ENCODE measurements at places on chromosomes 11 and 22. TPM values are rescaled to one million over a fixed set of nuclear protein-coding genes. Genes with fewer than 3 reads are reported as not detected.

DNA sequence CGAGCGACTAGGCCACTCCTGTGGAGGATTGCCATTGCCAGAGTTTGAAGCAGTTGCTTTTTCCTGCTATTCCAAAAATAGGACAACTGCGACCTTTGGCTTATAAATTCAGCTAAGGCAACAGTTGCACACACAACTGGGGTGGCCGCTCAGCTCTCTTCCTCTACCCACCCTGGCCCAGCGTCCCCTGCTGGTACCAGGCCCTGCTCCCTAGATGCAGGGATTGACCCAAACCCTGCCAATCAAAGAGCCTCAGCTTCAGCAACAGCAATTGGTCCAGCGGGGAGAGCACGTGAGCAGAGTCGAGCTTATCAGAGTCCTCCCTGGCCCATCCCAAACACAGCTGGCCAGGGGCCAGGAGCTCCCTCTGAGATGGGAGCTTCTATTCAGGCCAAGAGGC lies 22.0 kb upstream of the CABP2 start:
- DNase-seq, result peak; percentile 76

- DNase-seq, result peak; percentile 50
These were observed at the start of gene FAM180B for GRCh38 chr11:47586098-47586855. Gene FAM180B (plus strand): TSS chr11:47586678. CDS start chr11:47586769, 91 bp downstream.

The FAM181B gene
- 0.13 TPM for total RNA-seq

The TRIM51 gene
- not detected for total RNA-seq

GRCh38 chr11:46370253-46370652 lies 11.2 kb upstream of the MDK start:
- no peak for DNase-seq

DNA sequence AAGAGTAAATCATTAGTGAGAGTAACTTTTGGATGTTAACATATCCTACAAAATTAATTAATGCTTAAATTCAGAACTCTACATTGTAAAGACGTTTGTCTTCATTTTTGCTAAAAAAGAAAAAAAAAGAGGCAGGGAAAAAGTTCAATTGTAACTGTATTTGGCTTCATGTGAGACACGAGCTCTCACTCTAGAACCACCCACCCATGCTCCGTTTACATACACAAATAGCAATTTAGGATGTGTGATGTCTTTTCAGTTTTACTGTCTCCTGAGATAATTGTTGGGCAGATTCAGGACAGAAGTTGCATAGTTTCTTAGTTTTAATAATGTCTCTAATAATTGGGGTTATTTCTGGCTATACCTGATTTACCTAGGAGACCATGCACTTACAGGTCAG lies 248.6 kb downstream of the AASDHPPT start:
- DNase-seq, result no peak

DNA sequence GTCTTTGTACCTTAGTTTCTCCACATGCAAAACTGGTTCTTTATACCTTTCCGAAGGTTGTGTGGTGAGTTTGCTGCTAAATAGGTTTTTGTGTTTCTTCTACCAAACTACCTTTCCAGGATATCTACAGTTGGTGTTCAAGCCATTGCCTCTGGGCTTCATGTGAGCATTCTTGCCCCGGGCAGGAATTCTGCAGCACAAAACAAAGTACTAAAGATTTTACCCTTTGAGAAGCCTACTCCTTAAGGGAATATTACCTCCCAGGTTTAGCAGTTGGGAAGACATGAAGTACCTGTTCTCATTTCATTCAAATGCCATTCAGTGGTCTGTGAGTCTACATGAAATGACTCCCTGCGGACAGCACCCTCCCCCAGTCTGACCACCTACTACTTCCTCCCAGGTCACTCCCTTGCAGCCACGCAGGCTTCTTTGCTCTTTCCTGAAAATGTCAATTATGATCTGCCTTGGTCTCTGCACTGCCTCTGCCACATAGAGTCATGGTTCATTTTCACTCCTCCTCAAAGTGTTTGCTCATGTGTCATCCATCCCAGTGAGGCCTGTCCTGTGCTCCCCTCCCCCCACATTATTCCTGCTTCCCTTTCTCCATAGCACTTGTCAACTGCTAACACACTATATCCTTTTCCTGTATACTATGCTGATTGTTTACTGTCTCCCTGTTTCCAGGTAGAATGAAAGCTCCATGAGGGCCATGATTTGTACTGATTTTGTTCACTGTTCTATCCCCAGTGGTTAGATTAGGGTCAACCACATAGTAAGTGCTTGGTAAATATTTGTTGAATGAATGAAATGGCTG lies 36.9 kb downstream of the PACS1 start:
- DNase-seq, result no peak

DNA sequence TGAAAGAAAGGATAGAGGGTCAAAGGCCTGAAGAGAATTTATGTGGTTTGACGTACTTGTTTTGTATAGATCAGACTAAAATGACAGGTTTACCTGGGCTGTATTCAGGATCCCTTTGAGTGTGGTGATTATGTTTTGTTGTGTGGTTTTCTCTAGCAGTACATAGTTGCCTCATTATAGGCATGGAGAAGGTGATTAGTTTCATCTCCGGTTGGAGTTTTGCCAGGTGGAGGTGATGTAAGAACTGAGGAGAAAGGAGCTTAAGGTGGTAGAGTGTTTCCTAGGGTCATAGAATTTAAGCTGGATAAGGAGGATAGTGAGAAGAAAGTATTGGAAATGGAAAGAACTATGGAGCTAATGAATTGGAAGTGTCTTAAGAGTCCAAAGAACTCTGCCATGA lies 229.0 kb downstream of the TMEM135 start:
- no peak for DNase-seq

DNA sequence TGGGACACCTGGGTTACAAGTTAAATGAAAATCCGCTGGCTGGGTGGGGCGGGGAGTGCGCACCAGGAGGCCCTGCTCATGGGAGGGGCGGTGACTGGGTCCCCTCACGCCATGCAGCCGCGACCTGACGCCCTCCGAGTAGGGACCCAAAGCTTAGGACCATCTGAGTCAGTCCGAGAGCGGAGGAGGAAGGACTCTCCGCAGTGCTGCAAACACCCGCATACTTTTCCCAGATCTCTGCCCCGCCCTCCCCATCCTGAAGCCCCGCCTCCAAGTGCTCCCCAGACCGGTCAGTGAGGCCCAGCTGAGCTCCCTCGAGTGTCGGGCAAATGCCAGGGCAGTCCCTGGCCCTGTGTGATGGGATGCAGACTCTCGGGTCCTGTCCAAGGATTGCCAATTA lies 6.6 kb upstream of the FLI1 start:
- DNase-seq, result peak; percentile 73

The EFCAB6 gene
- total RNA-seq, result 1.7 TPM

DNA sequence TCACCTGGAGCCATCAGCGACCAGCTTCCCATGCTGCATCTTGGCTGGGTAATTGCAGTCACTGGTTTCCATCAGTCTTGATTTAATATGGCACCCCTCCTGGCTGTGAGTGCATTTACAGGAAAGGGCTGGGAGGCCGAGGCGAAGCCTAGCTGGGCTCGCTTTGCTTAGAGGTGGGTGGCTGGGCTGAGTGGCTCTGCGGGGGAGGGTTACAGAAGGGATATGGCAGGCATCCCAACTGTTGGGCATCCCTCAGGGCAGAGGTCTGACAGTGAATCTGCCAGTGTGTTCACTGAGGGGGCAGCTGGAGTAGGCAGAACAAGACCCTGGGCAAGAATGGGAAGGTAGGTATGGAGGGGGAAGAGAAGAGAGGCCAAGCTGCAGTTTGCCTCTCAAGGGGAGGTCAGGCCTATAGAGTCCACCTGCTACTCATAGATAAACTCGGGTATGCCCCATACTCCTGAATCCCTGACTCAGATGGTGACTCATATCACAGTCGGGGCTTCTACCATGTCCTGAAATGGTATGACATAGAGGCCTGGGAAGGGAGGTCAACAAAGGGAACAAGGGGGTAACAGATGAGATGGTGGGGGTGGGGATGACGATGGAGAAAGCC lies 77.5 kb upstream of the PHOX2A start:
- DNase-seq, result no peak

The CWC15 gene
- total RNA-seq, result 74.8 TPM

The SYT12 gene
- total RNA-seq, result 0.13 TPM

DNA sequence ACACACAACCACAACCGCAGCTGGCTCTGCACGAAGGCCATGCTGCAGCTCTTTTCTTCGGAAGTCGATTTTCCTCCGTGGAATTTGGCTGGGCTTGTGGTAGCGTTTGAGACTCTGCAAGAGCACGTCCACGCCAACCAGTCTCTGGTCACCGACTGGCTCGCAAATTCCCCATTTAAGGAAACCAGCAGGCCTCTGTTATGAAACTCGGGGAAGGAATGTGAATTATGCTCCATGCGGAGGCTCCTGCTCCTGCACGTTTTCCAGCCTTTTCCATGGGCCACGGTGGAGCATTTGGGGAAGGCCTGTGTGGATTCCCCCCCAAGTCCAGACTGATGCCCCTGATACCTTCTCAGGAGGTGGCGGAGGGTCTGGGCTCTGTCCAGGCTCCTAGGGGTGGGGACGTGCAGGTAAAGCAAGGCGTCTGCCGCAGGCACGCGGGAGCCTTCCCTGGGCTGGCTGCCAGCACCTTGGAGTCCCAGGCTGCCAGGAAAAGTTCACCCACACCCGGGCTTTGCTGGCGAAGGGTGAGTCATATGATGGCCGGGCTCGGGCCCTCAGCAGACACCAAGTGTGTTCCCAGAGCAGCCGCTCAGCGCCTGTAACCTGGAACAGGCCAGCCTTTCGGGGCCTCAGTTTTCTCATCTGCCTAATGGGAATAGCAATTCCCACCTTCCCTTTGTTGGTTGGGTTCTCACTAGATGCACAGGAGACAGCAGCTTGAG lies 41.9 kb downstream of the LRP5 start:
- DNase-seq, result peak; percentile 91

DNA sequence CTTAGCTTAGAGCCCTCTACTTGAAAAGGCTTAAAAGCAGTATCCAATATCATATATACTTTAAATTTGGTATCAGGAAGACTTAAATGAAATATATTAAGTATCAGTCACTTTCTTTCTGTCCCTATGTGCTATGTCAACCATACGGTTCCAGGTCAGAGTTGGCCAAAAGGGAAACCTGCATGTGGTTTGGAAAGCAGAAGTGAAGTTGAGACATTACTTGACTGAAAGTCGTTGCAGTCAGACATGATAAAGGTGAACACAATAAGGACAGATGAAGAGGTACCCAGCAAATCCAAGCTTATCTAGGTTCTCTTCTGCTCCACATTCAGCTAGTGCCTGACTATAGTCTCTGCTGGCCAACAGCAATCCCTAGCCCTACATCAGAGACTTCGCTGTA lies 336.8 kb downstream of the KCNA4 start:
- DNase-seq, result no peak

All from Right ventricle myocardium superior (tissue), 1 donor.